ENCODE measurements at places on chromosomes 6 and 20.

DNA sequence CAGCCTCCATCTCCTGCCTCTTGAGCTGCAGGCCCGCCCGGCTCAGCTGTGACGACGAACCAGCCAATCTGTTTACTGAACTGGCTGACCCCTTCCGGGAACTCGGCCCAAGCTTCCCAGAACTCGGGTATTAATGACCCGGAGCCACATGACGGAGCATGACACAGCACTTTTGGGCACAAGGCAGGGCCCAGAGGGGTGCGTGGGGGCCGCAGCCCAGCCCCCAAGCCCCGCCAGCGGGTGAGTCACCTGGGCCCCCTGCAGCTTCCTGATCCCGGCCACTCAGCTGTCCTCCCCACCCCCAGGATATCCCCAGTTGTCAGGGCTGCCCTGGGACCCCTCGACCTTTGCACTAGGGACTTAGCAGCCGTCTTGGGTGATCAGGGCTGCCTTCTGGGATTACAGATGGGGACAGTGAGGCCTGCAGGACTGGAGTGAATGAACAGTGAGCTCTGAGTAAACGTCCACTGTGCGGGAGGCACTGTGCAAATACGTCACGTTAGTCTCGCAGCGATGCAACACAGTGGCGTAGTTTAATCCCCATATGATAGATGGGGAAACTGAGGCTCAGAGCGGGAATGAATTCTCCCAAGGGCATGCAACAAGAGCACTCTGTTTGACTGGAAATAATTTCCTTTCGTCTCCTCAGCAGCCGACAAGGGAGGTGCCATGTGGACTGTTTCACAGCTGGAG is 102.1 kb downstream of the CEBPB start:
- peak; percentile 74 for DNase-seq

DNA sequence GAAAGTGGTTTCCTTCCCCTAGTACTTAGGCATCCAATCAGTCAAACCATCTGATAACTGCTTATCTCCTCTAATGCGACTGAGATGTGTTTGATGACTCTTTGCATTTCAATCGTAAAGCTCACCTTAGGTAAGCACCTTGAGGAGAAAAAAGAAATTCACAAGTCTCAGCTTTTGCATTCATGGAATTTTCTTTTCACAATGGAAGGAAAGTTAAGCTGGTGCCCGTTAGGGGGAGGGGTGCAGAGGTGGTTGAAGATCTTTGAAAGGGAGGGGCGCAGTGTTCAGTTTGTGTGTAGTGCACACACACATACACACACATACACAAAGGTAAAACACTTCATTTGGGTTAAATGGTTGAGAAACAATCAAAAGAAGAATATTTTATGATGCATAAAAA is 87.1 kb upstream of the SALL4 start:
- no peak for DNase-seq

DNA sequence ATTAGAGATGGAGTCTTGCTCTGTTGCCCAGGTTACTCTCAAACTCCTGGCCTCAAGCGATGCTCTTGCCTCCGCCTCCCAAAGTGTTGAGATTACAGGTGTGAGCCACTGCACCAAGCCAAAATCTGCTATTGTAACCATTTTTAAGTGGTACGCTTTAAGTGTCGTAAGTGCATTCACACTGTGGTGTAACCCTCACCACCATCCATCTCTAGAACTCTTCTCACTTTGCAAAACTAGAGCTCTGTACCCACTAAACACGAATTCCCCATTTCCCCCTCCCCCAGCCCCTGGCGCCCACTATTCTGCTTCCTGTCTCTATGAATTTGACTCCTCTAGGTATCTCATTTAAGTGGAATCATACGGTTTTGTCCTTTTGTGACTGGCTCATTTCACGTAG is 2.8 kb upstream of the FAM83C start:
- no peak for DNase-seq

DNA sequence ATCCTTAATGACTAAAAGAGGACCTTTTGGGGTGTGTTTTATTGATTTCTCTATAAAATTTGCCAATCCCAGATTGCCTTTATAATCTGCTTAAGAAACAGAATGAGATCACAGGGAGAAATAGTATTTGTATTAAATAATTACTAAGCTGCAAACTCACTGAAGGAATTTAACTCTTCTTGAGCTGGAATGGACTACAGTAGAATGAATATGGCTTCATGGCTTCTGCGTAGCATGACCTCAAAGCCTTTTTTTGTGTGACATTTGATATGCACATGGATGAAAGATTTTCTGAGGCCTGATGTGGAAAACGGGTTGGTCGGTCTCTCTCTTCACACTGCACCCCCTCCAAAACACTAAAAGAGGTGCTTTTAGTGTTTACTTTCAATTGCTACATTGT is 115.9 kb downstream of the QKI start:
- no peak for DNase-seq

DNA sequence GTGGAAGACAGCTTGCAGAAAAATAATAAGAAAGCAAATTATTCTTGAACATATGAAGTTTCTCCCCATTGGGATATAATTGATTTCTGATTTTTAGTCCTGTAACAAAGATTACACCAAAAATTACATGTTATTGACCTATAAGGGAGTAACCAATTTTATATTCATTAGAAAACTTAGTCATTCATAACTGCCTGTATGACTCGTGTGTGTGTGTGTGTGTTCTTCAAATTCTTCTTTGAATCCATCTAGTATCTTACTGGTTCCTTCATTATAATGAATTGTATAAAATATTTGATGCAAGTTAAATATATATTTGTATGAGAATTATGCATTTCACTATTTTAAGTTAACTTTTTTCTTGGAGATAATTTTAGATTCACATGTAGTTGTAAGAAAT is 310.4 kb downstream of the HAO1 start:
- DNase-seq: no peak

- DNase-seq: no peak
Measured at GRCh38 chr20:46488451-46488850, 24.9 kb downstream of the ZNF334 start.

DNA sequence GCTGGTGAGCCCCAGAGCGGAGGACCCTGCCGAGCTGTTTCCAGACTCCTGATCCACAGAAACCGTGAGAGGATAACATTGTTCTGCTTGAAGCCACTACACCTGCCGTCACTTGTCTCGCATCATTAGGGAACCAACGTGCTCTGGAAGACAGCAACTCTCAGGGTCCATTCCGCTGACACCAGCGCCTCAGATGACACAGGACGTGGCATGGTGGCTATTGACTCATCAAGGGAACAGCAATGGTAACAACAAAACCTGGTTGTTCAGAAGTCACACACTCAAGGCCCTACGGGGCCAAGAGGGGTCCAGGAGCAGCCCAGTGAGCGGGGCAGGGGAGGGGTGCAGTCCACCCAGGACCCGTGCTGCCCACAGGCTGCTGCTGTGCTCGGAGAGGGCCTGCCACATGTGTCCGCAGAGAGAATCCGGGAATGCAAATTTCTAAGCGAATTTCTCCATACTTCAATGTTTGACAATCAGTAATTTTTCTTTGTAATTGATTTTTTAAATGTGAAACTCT is 110.4 kb downstream of the TTLL2 start:
- no peak for DNase-seq

GRCh38 chr6:110625883-110626282 is 149.5 kb upstream of the SLC22A16 start:
- no peak for DNase-seq

DNA sequence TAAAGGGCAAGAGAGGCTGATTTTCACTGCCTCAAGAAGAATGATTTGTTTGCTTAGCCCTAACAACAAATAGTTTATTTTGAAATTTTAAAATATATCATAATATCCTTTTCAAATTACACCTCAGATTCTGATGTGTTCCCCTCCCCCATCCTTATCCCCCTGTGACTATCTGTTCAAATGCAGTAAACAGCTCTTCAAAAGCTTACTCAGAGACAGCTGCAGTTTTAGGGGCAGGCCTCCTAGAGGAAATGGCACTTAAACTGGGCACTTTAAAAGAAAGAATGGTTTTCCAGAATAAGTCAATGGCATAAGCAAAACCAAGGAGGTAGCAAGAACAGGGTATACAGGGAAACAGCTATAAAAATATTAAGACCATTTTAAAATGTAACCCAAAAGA is 118.6 kb upstream of the UST start:
- DNase-seq: no peak

DNA sequence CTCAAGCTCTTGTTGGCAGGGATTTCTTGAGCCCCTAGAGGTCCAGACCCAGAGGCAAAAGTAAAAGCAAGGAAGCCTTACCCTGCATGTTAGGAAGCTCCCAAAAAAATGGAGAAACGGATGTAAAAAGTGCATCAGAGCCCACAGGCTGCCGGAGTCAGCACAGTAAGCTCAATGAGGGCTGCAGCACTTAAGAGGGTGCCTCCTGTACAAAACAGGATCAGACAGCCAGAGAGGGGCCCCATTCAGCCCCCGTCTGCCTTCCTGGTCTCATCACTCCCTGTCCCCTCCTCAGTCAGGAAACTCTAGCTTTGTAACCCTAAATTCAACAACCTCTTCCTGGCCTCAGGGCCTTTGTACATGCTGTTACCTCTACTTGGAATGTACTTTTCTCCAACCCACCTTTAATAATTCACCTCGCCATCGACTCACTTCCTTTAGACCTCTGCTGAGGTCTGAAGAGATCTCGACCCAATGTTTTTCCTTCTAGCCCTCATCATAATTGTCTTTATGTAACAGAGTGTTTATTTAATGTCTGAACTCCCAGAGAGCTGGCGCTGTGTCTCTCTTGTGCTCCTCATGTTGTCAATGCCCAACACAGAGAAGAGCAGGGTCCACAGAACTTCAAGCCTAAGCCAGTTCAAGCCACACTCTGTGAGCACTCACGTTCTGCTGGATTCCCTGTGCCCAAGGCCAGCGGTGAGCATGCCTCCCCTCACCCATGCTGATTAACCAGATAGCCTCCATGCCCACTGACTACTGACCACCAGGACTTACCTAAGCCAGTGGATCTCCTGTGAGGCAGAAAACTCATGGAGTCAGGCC is 2.8 kb upstream of the PLCG1 start:
- DNase-seq: peak; percentile 50

- no peak for DNase-seq
Measured at GRCh38 chr6:95784019-95784418, 206.7 kb downstream of the MANEA start.

DNA sequence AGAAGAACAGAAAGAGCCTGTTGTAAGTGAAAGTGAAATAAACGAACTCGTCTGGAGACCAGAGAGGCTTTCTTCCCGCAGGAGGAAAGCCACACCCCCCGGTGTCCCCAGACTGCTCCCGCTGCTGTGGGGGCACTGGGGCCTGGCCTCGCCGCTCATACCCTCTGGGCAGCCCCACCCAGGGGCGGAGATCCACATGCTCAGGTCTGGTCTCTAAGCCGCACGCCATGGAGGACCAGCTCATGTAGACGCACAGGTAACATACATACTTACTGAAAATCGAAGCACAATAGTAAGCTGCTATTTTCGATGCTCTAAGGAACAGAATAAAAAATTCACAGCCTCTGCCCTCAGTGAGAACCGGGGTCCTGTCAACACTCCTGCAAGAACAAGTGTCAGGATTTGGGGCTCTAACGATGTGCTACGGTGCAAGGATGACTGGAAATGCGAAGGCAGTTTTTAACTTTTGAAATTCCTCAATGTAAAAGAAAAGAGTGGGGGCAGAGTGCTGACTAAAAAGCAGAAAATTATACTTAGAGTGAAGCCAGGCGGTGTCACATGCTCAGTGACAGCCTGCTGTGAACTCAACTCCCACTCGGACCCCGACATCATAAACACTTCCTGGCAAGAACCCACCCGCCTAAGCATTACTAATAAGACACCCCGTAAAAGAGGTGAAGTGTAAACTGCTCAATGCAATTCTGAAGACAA is 110.5 kb downstream of the IRF4 start:
- DNase-seq: peak; percentile 85

GRCh38 chr6:67986694-67987232 is 648.3 kb upstream of the ADGRB3 start:
- DNase-seq: no peak

DNA sequence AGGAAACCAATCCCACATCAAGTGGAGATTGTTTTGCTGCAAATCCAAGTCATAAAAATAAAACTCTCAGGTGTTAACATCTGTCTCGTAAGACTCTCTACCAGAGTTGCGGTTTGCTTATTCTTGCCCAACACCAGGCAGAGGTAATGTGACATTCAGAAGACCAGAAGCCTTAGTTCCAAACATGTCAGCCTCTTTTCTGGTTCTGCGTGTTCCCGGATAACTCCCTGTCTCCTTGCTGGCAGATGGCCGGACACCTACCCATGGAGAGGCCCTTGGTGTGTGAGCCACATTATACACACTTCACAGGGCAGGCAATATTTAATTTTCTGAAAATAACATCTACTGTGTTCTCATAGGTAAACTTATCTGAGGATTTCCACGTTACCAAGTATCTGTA is 73.4 kb downstream of the GMPR start:
- DNase-seq: no peak

DNA sequence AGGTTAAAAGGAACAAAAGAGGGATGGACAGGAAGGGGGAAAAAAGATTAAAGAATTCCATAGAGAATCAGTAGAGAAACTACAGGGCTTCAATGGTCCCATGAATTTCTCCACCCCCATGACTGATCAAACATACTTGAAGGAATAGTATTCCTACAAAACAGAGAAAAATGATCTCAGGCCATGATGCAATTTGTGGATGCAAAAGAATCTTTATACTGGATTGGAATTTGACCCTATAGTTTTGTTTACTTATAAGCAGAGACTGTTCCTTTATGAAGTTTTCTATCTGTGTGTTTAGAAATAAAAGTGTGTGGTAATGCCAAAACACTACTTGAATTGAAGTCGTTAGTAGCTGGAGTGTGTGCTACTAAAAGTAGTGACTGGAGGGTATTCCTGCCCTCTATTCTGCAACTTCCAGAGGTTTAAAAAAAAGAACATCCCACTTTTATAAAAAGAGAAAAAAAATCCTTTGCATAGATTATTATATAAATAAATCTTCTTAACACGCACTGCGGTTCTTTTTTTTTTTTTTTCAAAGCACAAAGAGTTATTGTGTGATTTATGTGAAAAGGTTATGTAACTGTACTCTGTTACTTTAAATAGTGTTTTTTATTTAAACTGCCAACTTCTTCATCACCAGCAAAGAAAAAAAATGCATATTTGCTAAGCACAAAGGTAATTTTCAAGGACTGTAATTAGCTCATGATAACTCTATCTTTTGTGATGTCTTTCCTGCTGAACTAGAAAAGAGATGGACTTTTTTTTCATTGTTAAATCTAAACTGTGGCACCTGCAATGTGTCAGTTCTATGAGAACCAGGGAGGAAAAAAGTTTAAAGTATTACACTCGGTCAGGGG is 214.5 kb upstream of the CITED2 start:
- no peak for DNase-seq

DNA sequence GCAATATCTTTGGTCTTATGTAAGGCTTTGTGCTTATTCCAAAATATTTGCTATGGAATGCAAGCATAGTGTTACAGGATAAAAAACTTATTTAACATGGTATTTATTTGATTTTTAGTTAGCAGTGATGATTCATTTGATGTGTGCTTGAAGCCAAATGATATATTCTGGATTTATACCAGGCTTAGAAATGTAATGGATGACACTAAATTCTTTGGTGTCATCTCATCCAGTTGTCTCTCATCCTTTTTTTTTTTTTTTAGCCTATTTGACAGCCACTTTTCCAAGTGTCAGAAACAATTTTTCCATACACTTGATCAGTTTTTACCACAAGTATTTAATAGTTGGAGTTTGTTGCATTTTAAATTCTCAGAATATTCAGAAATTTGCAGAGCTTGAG is 515.3 kb downstream of the CDKAL1 start:
- DNase-seq: no peak

- DNase-seq: no peak
Measured at GRCh38 chr20:34532756-34533155, 16.5 kb downstream of the DYNLRB1 start.
